Activated T-helper 9 cell treated with anti-CD3 and anti-CD28 coated beads, Interleukin-2, amount 50 U/mL, for 16 hours (primary cell): ENCODE measurements at places on chromosomes 7 and 10.
A peak's percentile ranks its signal among the peaks of the same experiment; 100 is the strongest.

- no peak for DNase-seq
Observed at GRCh38 chr7:134942690-134943466, 43.4 kb upstream of the AGBL3 start.

- no peak for DNase-seq
Observed at GRCh38 chr7:122695816-122696215, 3.1 kb downstream of the RNF133 start.

- DNase-seq: no peak
Observed at GRCh38 chr7:881441-882234, 5.3 kb downstream of the GET4 start.

DNA sequence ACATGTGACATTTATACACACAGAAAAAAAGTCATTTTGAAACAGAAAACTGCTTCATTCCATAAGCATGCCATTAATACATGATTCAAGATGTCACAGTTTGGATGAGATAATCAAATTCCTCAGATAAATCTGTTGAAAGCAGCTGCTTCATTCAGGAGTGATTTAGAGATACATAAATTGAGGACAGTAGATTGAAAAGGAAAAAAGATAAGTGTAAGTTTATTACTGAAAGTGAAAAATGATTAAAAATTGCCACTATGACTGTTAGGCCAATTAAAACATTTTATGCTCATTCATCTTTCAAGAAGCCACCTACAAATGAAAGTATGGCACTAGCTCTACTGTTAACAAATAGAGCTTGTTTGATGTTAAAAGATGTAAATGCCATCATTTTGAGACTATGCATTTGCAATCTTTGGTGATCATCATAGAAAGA, 136.9 kb upstream of the CDK6 start:
- no peak for DNase-seq

DNA sequence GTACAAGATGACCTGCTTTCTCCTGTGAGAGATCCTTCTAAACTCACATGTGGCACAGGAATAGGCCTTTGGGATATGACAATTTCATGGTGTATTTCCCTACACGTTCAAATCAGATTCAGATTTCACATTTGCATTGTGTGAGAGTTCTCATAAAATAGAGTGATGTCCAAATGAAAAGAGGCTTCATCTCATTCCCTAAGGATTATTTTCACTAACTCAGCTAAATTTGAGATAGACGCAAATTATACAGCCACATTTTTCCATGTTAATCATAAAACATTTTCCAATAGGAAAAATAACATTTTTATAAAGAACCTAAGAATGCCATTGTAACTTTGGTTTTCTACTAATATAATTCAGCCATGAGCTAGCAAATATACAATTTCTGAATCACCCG, 35.5 kb upstream of the PARD3 start:
- DNase-seq: no peak

DNA sequence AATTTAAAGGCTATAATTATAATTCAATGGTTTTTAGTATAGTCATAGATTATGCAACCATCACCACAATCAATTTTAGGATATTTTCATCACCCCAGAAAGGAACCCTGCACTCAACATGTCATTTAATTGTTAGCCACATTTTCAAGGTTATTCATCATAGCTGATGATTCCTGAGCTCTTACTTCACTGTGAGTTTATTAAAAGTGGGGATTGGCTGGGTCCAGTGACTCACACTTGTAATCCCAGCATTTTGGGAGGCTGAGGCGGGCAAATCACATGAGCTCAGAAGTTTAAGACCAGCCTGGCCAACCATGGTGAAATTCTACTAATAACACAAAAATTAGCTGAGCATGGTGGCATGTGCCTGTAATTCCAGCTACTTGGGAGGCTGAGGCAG, 787 bp downstream of the CCL26 start:
- DNase-seq: no peak

- no peak for DNase-seq
Observed at GRCh38 chr7:105655067-105655466, 73.8 kb upstream of the EFCAB10 start.

DNA sequence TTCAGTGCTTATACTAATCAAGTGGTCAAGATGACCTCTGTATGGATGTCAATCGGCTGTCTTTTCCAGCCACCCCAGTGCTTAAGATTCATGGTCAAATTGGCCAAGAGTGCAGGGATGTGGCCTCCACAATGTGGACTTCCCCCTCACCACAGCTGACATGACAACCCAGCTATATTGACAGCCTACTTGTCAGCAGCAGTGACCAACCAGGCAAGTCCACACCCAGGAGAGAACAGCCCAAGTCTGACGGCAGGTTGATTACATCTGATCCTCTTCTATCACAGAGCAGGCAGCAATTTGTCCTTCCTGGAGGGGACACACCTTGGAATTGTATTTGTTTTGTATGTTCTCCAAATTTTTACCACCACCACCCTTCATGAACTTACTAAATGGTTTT, 8.2 kb upstream of the ERVW-1 start:
- DNase-seq: no peak

DNA sequence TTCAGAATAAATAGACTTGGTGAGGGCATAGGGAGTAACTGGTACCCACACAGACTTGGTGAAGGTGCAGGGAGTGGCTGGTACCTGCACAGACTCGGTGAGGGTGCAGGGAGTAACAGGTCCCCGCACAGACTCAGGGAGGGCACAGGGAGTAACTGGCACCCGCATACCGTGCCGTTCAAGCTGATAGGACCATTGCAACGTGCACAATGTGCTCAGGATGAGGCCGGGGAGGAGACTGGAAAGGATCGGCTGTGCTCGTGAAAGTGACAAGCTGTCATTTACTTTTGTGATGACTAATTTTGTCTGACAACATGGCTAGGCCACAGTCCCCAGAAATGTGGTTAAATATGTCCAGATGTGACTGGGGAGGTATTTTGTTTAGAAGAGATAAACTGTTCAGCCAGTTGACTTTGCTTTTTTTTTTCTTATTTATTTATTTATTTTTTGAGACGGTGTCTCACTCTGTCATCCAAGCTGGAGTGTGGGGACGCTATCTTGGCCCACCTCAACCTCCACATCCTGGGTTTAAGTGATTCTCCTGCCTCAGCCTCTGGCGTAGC, 76.2 kb upstream of the NMT2 start:
- DNase-seq: no peak

- no peak for DNase-seq
Observed at GRCh38 chr7:23358152-23358674, 59.1 kb downstream of the MALSU1 start.

DNA sequence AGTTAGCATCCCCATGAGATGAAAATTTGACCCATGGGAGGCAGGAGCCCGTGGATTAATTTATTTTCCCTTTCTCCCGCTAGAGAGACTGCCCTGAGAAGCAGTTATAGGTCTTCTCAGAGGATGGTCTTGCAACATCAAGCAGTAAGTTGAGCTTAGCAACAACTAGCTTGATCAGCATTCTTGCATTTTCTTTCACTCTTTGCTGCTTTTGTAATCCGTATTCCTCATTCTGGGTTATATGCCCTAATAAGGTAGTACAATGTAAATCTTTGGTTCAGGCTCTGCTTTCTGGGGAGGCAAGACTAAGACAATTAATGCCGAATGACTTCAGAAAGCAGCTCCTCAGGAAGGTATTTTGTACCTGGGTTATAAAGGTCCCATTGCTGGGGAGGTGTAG, 146.8 kb downstream of the FZD1 start:
- no peak for DNase-seq

DNA sequence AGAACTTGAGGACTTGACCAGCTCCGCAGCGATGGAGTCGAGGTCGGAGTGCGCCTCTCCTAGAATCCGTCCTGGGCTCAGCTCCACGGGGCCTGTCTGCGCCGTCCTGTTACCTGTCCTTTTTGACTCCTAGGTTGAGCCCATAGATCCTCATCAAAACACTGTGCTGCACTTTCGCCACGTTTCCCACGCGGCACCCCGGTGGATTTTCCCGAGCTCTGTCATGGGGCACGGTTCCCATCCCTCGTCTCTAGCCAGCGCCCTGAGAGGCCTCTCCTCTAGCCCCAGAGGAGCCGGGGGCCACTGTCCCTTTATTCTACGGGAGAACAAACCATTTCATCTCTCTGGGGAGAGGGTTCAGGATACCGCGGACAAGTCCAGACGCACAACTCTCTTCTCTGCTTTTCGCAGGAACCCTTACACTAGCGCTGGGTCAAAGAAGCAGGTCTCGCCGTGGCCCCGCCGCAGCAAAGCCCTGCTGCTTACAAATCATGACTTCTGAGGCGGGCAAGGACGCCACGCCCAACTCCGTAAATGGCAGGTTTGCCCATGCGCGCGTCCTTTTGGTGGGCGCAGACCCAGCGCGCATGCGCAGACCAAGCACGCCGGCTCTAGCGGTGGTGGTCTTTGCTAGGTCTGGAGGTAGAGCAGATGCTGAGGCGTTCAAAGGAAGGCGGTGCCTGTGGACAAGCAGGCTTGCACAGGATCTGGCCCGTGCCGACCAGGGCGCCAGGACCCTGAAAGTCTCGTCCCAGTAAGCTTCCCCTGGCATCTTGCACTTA, 10.3 kb upstream of the ANKRD7 start:
- peak; percentile 50 for DNase-seq

DNA sequence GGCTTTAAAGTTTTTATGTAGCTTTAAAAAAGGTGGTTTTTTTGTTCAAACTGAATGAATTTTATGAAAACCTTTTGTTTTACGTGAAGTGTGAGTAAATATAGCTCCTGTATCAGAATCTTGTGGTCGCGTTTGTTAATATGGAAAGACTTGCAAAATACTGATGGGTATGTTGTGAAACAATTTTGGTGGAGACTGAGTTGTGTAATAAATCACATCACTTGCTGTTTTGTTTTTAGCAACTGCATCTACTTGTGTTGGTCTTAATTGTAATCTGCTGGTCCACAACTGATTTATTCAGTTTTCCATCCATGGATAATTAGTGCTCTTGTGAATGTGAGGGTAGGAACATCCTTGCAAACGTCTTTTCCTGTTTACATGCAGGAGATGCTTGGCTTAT, 10.5 kb downstream of the PLXDC2 start:
- DNase-seq: no peak

GRCh38 chr7:39413636-39414223, 152.5 kb upstream of the YAE1 start:
- DNase-seq: no peak

GRCh38 chr7:94059746-94060145, 55.6 kb upstream of the BET1 start:
- no peak for DNase-seq

DNA sequence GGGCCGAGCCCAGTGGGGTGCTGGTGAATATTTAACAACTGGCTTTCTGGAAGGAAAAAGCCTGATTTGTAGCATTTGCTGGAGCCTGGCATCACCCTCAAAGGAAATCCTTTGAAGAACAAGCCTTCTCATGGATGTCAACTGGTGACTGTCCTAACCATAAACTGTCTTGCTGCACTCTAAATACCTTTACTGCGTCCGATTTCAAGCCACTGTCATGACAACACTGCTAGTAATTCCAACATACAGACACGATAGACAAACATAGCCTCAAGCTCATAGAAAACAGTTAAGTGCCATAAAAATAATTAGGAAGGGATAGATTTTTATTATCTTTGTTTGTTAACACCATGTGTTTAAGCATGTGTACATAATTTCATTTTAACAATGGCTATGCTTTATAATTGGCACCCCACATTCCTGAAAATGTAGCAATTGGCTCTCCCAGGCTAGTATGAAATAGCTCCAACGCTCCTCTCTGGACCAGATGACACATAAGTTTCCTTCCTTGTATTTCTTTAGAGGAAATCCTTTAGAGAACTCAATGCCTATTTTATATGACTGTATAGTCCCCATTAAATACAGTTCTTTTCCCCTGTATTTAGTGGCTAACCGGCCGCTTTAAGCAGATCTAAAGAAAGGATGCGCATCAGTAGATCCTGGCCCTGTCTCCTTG, 273.4 kb downstream of the PRPF18 start:
- no peak for DNase-seq

- DNase-seq: no peak
Observed at GRCh38 chr10:49418328-49418727, 22.4 kb upstream of the DRGX start.

DNA sequence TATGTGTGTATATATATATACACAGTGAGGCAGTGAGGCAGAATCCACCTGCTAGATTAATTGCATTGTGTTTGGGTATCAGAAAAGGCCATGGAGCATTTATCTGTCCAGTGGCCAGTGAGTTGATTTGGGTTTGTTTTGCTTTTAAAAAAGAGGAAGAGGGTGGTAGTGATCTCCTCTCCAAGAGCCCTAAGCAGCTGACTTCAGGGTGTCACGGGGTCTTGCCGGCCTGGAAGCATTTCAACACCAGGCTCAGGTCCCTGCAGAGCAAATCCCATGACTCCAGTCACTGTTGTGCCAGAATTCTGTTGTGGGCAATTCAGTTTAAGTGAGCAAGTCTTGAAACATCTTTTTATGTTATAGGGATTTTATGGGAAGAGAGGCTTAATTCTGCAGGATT, 30.6 kb upstream of the GPNMB start:
- DNase-seq: no peak

- DNase-seq: no peak
Observed at GRCh38 chr7:129089521-129090212, 34.8 kb upstream of the TNPO3 start.

- DNase-seq: no peak
Observed at GRCh38 chr10:69268761-69269416, 9.4 kb upstream of the HK1 start.

- DNase-seq: no peak
Observed at GRCh38 chr10:127916826-127917225, 9.9 kb downstream of the PTPRE start.

GRCh38 chr7:36275735-36276284, 113.9 kb upstream of the ANLN start:
- DNase-seq: no peak

GRCh38 chr7:110780712-110781111, 310.2 kb upstream of the LRRN3 start:
- no peak for DNase-seq

DNA sequence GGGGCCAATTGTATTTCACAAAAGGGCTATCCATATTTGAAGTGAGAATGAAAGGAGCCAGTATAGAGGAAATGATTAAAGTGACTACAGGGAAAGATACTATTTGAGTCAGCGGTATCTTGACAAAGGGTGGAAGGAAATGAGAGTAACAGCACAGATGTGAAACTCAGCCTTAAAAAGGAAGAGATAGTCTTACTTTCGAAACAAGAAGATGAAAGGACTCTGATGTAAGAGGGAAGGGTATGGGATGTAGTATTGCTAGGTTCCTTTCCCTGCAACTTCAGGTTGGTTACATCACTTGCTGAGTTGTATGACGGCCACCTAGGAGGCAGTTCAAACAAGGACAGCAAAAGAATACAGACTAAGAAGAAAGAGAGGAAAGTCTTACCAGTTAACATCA, 13.7 kb downstream of the CISD1 start:
- DNase-seq: no peak

- DNase-seq: no peak
Observed at GRCh38 chr10:86946213-86947155, 10.9 kb downstream of the MMRN2 start.

- DNase-seq: no peak
Observed at GRCh38 chr7:105212212-105212611, 176.5 kb downstream of the SRPK2 start.

GRCh38 chr10:60719721-60720120, 58.6 kb upstream of the CDK1 start:
- DNase-seq: no peak
